Testis (tissue), 5 donors: ENCODE measurements at places on chromosomes 1 and 21. TPM values are rescaled to one million over a fixed set of nuclear protein-coding genes. Genes with fewer than 3 reads are reported as not detected.

GRCh38 chr1:234558330-234558836, 51.6 kb downstream of the IRF2BP2 start:
- no peak for DNase-seq

DNA sequence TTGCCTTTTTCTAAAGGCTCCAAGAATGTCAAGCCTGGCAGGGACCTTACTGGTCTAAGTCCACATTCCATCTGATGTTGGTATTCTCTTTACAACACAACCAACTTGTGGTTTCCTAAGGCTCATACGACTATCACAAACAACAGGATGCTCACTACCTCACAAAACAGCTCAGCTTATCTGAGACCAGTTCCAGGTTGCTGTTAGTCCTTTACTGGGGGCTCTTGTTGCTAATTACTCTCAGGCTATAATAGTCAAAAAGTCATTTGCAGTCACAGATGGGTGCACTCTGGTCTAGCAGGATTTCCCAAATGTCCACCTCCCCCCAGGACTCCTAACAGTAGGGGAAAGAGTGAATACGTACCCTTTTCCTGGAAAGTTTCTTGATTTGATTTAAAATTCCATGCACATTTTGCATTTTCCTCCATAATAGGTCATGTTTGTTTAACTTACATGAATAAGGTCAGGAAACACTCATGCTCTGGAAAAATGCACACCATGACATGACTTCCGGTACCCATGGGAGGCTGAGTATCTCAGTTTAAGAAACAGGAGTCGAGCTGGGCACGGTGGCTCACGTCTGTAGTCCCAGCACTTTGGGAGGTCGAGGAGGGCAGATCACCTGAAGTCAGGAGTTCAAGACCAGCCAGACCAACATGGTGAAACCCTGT, 16.0 kb downstream of the LCK start:
- no peak for DNase-seq

DNA sequence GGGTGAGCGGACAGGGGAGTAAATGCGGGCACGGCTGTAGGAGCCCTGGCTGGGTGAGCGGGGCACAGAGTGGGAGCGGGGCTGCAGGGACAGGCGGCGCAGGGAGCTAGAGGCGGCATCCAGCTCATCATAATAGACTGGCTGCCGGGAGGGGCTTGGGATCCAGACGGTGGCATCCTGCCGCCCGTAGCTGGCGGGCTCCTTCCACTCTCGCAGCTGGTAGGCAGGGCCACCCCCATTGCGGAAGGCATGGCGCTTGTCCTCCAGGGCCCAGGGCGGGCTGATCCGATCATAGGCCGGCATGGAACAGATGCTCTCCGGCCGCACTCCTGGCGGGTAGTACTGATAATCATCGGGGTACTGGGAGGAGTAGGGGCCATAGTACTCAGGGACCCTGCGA, 43.7 kb upstream of the GOLT1A start:
- no peak for DNase-seq

GRCh38 chr1:125086611-125087010, 3901.8 kb downstream of the SRGAP2C start:
- DNase-seq = no peak

The HSF2BP gene
- total RNA-seq = 28.3 TPM
